NCI-H2171 treated with DMSO at 0.1 percent for 48 hours (cell line): ENCODE measurements at places on chromosomes 6 and 20.

- DNase-seq: no peak
Observed at GRCh38 chr20:11178946-11179654, 505.3 kb upstream of the JAG1 start.

DNA sequence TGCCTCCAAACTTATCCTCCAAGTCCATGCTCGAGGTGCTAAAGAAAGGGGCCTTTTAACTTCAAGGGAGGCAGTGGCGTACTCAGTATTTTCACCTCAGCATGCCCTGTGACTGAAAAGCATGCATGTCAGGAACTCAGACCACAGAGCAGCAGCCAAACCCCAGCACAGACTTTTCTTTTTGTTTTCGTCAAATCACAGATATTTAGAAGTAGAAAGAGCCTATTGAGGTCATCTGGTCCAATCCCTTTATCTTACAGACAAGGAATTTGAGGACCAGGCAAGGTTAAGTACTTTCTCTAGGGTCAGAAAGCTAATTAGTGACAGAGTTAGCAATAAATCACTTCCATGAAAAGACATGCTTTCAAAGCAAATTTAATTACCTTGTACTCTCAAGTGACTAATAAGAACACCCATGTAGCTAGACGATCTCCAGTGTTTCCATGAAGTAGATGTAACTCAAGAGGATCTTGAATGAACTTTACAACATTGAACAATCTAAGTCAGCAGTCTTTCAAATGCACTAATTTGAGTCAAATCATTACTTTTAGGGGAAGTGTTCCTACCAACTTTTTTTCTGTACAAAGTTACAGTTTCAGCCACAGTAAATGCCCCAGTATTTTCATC lies 35.9 kb downstream of the MOXD1 start:
- no peak for DNase-seq

DNA sequence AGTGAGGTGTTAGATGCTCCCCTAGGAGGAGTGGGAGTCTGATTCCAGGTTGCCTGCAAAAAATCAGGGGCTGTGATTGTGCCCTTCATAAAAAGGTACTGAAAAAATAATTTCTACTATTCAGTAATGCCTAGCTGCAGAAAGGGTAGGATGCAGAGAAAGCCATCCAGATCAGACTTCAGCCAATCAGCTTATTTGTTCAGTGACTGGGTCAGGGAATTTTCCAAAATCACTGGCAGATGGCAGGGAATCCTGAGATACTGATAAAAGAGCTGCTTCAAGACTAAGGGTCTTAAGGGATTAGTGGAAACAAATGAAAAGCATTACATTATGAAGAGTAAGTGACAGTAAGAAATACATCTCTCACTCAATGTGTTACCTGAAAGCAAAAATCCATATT lies 42.8 kb upstream of the MTRF1L start:
- DNase-seq: peak; percentile 12

DNA sequence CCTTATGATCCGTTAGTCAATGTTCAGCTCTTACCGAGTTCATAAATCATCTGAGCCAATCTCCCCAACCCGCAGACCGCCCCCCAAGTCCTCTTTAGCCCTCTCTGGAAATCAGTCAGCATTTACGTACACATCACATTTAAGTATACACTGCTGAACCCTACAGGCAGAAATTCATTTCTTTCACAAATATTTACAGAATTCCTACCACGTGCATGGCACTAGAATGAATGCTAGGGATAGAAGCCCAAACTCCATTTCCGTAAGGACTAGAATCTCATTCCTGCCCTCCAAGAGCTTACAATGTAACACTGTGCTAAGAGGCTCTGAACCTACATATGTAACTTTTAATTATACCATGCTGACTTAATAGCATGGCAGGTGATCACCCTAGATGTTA lies 1.8 kb downstream of the OSER1 start:
- DNase-seq: no peak

DNA sequence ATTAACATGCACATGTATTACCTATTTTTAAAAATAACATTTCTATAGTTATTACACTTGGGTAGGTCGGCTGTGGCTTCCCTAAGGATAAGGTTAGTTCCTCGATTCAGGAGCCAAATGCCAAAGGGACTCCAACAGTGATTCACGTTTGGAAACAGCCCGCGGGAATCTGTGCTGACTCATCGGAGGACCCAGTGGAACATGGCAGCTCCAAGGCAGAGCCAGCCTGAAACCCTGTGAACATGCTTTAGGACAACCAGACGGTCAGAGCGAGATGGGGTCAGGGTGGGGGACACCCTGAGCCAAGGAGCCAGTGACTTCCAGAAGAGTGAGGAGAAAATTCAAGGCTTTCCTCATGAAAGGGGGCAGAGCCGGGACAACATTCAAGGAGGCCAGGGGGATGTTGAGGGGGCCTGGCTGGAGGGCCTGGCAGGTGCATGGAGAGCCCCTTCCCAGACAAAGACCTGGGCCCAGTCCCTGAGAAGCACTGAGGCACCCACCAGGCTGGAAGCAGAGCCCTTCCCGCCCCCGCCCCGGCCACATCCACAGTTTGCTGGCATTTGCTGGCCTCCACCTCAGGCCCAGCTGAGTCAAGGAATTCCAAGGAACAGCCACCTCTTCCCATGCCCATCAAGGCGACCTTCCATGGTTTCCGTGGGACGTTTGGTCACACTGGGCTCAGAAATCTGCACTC lies 133.2 kb downstream of the SNX5 start:
- DNase-seq: no peak

DNA sequence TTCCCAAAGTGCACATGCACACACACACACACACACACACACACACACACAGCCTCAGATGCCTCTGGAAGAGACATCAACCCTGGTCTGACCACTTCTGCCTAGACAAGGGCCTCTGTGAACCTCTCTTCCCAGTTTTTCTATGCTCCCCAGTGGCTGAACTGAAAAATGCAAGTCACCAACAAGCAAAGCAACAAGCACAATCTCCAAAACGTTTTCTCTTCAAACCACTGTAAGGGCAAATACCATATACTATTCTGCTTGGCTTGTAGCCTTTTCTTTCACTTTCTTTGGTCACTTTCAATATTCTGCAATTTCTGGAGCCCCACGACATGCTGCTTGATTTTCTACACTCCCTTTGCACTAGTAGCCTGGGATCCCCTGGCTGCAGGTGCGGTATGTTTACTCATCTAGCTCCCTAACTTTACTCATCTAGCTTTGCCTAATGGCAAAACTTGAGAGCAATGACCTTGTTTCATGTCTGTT lies 121.4 kb upstream of the DST start:
- peak; percentile 35 for DNase-seq

- DNase-seq: no peak
Observed at GRCh38 chr20:1816384-1817381, 78.5 kb upstream of the SIRPA start.

DNA sequence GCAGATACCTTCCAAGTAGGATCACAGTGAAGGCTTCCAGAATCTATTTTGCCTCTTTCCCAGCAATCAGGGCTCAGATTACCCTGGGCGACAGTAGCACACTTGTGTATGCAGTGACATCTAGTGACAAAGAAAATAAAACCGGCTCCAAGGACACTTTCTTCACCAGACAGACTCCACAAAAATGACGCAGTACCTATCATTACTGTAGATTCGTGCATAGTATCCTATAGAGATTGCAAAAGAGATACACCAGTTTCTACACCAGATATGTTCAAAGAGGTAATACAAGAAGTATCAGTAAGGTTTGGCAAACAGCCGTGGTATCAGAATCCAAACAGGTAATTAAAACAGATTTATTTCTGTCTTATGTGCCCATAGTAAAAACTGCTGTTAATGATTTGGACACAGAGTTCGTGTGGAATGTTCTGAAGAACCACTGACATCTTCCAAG lies 600.4 kb upstream of the JAG1 start:
- peak; percentile 81 for DNase-seq

DNA sequence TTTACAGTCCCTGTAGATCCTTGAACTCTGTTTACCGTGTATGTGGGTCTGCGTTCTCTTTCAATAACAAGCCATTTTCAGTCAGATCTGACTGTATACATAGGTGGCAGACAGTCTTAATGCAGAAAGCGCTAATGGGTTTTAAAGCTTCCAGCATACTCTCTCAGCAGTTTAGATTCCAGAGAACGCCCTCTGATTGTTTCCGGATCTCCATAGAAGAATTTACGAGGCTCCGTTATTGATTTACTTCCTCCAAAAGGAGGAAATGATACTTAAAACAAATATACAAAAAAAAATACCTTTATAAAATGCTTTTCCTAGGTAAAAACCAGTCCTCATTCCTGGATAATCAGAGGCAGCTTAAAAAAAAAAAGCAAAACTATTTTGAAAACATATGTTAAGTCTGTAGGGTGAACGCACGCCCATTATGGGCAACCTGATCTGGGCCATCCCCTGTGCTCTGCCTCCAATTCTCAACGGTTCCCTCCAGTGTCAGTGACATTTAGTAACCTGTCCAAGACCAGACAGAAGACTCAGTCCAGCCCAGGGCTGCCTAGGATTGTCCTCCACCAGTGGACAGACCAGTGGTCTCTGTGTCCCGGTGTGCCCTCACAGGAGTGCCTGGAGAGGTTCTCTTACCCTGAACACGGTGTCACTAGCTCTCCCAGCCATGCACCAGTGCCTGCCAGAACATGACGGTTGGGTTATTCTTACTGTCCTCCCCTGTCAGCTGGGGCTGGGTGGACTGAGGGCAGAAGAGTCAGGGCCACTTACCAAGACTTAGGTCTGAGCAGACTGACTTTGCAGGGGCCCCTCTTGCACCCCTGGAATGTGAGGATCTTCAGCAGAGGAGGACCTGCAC lies 217.3 kb downstream of the ARID1B start:
- DNase-seq: peak; percentile 24

DNA sequence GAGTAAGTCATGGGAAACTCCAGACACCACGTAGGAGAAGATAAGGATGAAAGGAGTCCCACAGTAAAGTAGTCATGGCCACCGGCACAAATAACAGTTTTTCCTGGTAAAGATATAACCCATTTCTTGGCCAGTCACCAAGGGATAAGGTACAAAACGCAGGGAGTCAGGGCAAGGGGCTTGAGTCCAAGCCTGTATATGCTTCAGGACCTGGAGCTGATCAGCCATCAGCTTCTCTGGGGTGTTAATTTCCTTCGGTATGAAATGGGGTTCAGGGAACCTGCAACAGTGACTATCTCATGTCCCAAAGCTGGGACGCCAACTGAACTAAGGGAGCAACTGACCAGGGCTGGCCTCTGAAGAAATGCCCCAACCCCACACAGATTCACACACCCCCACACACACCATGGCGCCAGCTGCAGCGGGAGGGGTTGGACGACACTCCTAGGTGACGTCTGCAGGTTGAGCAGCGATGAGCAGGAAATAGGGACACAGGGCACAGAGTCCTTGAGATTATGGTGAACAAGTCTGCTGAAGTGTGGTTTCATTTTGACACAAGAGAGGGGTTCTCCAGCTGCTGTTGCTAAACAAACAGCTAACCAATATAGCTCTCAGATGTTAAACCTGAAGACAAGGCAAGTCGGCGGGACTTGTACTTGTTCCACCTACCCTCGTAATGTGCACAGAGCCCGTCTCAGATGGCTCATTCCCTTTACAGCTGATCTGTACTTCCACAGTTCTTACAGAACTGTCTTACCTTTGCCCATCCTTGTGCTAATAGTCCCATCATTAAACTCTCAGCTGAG lies 7.4 kb upstream of the ADTRP start:
- DNase-seq: no peak

GRCh38 chr6:5126214-5126613 lies 41.1 kb downstream of the PPP1R3G start:
- no peak for DNase-seq

DNA sequence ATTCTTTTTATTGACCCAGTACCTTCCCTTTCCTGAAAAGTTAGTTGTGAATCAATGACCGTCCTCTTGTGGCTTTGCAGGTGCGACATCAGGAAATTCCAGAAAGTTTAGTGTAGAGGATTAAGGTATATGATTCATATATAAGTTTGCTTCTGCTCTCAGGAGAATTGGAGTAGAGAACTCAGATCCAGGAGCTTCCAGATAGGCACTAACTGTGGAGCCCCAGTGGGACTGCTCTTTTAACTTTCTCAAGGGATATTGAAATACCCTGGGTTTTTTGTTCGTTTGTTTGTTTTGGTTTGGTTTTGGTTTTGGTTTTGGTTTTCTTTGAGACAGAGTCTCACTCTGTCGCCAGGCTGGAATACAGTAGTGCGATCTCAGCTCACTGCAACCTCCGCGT lies 9.5 kb downstream of the TAAR2 start:
- no peak for DNase-seq

- DNase-seq: no peak
Observed at GRCh38 chr6:119608994-119609393, 259.4 kb upstream of the MAN1A1 start.

DNA sequence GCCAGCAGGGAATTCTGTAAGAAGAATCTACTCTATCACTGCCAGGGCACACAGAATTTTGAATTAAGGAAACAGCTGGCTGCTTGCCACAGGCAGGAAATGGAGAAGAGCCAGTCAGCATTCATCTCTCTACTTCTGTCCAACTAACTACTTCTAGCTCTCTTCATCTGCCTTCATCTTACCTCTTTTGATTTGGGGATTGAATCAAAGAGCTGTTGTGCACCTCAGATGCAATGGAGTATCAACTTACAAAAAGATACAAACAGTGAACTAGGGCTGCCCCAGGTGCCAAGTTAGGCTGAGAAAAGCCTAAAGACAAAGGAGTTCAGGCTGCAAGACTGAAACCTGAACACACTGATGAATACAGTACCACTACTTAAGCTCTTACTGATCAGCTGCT lies 82.0 kb downstream of the PTPRK start:
- DNase-seq: peak; percentile 69

- DNase-seq: no peak
Observed at GRCh38 chr6:162680367-162680766, 47.2 kb downstream of the PRKN start.

DNA sequence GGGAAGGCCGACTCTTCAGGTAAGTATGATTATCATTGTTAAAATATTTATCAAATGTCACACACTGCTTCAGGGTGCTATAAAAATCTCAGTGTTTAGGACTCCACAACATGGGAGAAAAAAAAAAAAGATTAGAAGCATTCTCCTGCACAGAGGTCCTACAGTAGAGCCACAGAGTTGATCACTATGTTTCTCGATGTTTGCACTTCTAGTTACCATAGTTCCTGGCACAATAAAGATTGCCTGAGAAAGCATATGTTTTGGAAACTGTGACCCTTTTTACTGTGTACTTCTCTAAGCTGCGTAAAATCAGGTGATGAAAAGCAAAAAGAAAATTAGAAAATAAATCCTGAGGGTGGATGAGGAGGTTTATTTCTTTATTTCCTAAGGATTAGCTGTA lies 269.9 kb upstream of the SYNCRIP start:
- DNase-seq: no peak

- DNase-seq: peak; percentile 52
Observed at GRCh38 chr6:147204060-147204785, at the start of gene STXBP5. STXBP5 (plus strand) TSS chr6:147204417; CDS start chr6:147204533, 116 bp downstream.

- DNase-seq: no peak
Observed at GRCh38 chr6:169782966-169783365, 31.5 kb downstream of the ERMARD start.

DNA sequence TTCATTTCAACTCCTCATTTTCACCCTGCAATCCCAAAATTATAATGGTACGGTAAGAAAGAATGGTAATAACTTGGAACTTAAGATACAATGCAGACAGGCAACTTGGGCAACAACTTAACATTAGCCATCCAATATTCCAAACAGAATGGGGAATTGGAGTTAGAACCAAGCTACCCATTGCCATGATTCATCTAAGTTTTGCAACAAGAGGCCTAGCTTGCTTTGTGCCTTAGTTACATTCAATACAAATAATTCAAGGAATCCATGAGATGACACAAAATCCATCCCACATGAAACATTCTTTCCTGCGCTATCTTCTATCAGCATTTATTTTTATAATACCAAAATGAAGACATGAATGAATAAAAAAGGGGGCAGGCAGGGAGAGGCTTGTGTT lies 28.4 kb downstream of the DCDC2 start:
- no peak for DNase-seq

GRCh38 chr6:77425216-77425615 lies 38.1 kb downstream of the HTR1B start:
- DNase-seq: no peak
